KBM-7 (cell line): ENCODE measurements at places on chromosomes 3 and 15.

DNA sequence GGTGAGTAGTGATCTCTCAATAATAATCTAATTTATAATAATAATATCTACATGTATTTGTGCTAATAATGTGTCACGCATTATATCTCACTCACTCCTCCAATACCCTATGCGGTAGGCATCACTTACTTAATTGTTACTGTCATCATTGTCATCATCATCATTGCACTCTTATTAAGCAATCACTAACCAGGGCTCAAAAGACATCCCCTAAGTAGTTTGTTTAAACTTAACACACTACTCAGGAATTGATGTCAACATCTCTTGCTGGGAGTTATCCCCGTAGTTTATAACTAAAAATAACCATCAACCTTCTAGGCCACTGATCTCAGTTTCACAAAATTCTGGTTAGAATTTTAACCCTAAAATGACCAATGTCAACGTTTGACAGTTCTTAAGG is 56.8 kb upstream of the ICE2 start:
- DNase-seq, result no peak

DNA sequence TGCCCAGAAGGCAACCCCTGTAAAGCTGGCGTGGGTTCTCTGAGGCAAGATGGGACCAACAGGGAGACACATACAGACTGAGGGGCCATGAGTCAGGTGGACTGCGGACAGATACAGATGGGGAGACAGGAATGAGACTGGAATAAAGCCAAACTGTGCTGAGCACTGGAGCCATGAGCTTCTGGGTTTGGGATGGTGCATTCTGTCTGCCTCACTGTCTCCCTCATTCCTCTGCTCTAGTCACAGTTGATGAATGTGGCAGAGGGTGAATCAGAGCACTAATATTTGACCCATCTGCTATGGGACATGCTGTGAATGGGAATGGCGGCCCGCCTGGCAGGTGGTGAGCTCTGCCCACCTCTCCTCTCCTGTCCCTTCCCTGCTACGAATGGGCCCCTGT is 262.9 kb downstream of the EPHB1 start:
- DNase-seq, result no peak

GRCh38 chr3:195096484-195097330 is 174.3 kb downstream of the XXYLT1 start:
- no peak for DNase-seq

DNA sequence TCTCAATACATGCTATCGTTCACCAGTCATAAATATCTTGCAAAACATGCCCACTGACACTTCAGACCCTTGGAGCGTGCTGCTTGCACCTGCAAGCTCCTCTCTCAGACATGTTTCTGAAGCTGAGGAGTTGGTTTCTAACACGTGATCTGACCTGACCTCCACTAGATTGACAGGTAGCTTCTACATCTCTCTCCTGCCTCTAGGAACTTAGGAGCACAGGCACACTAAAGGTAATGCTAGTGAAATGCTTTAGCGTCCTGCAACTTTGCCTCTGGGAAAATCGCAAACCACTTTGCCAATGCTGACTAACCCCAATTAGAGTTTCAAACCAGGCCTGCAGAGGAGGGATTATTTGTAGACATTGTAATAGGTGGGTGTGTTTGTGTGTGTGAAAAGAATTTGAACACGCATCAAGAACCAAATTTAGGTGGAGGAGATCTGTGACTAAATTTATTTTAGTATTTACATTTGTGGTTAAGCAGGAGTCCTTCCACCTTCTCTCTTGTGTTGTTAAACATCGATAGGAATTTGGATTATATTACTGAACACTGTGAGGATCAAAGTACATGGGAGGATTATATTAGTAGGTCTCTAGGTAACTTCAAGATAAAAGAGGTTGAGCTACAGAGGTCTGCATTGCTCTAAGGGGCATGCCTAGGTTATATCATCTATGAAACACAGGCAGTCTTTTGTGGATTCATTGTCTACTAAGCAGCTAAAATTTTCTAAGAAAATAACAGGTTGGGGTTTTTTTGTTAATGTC is 86.7 kb upstream of the ZBED2 start:
- DNase-seq, result no peak

DNA sequence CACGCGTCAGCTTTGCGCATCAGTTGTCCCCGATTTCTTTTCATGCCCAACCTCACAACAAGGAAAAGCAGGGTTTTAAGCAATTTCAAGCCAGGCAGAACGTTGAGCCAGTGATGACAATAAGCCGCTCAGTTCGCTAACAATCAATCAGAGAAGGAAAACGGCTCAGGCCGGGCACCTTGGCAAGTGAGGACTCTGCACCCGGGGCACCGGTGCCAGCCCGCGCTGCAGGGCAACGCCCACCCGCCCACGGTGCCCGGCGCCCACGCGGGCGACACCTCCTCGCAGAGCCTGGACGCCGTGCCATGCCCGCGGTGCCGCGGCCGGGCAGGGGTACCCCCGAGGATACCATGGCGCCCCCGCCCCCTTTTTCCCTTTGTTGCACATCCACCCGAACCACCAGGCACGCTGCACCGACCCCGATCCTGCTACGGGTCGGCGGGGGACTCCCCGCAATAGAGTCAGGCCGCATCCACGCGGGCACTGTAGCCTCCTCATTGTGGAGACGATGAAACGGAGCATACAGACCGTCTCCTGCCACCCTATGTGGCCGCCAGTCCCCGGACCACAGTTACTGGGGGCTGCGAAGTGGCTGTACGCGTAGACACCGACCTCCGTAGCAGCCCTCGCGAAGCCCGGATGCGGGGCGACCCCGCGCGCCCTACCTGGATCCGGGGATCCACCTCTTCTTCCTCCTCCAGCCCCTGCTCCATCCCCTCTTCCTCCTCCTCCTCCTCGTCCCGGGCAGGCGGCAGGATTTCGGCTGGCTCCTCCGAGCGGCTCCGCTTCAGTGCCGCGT is 581 bp downstream of the SH3BP5 start:
- peak; percentile 35 for DNase-seq

DNA sequence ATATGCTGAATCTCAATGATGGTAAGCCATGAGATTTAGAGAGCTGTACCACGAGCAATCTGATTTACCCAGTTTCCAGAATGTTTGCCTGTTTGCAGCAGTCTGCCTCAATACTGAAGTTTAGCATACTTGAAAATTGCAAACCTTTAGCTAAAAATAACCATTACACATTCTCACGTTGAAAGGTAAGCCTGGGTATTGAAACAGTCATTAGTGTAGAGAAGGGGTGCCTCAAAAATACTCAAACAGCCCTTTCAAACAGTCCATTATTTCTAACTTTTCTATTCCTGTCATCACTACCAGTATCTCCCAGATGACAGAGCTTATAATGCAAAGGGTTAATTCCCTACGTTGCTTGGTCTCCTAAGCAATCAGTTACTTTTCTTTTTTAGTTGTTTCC is 111.8 kb upstream of the MBNL1 start:
- no peak for DNase-seq

DNA sequence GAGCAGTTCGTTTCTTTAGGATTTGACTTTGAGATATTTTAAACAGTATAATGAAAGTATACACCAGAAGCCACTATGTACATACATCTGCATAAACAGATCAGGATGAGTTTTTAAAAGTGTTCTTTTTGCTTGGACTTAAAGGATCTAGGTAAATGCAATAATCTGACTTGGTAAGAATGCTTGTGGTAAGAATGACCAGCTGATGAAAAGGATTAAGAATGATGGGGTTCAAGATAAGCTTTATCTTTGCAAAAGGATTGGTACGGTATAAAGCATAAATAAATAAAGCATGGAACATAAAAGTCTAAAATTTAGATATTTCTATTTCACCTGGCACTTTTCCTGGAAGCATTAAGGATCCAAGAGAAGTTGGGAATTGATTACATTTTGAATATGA is 9.8 kb upstream of the MME start:
- no peak for DNase-seq

DNA sequence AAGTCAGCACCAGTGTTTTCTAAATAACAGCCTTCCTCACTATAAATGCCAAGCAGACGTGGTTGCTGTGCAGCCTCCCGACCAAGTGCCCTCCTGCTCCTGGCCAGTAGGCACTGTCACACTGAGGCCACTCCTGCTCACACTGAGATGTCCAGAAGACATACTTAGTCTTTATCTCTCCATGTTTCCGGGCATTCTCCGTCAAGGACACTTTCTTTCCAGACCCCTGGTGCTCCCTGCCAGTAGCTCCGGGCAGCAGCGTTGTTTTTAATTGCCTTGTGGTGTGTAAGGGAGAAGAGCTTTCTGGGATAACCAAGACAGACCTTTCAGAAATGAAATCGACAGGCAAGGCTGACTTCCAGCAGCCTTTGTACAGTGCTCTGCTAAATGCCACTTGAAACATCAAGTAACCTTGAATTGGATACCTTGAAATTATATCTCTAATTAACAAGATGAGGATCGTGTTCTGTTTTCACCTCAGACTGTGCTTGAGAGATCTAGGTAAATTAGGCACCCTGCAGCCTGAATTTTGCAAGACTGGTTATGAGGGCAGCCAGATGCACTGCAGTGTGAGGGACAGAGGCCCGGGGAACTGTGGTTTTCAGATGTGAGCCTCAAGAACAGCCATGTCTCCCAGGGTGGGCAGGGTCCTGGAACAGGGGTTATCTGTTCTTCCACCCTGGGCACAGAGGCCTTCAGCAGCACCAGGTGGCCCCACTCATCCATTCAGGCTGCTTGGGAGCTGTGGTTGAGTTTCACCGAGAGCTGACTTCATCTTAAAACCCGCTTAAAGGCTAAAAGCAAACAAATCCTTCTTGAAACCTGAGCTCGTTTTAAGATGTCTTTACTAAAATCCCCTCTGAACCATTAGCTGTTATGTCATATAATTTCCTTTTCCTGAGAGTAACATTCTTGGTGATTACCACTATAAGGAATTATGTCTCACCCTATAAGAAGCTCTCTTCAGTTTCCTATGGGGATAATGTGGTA is 105.5 kb upstream of the IL12A start:
- no peak for DNase-seq
